ENCODE measurements at places on chromosomes 1 and 21.

DNA sequence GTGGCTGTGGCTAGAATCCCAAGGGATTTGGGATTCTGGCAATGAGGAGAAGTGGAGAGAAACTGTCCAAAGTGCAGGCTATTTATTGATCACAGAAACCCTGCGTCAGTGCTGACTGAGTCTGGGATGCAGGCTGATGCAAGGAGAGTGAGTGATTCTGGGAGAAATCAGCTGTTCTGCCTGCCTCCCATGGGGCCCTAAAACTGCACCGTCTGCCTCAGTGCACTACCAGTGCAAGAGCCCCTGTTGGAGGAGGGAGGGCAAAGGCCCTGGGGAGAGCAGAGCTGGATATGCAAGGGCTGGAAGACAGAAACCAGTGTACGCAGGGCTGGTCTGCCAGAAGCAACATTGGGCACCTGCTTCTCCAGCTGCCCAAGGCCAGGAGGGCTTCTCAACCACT, 42.6 kb downstream of the C1orf198 start:
- DNase-seq, result peak; percentile 41

- no peak for DNase-seq
Measured at GRCh38 chr1:115764541-115764940, 4.0 kb downstream of the CASQ2 start.

- DNase-seq, result no peak
Measured at GRCh38 chr1:171663854-171664575, 11.5 kb upstream of the MYOC start.

GRCh38 chr1:6747674-6748073, 37.6 kb upstream of the CAMTA1 start:
- no peak for DNase-seq

GRCh38 chr1:161287482-161288054, 22.2 kb downstream of the MPZ start:
- DNase-seq, result no peak

DNA sequence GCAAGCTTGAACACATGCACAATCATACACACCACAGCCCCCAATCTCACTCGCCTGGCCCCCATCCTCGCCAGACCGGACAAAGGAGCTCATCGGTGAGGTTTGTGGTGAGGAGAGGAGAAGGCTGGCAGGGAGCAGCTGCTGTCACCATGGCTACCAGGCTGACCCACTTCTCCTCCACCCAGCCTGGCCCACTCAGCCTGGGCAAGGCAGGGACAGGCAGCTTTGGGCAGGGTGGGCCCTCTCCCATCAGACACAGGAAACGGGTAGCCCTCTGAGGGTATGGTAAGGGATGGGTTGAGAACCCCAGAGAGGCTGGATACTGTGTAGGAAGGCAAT, 15.9 kb downstream of the RIMS3 start:
- DNase-seq, result no peak

GRCh38 chr1:233004451-233004850, 54.0 kb downstream of the NTPCR start:
- no peak for DNase-seq

- peak; percentile 79 for DNase-seq
Measured at GRCh38 chr1:244273845-244274619, 177.7 kb downstream of the ADSS2 start.

Measured in right forelimb (tissue), 1 donor.